ENCODE measurements at places on chromosomes 7 and 10. TPM values are rescaled to one million over a fixed set of nuclear protein-coding genes. Genes with fewer than 3 reads are reported as not detected.

Gene NEURL1
- total RNA-seq = 0.20 TPM

Gene KEL
- not detected for total RNA-seq

Gene SLC29A3
- 15.8 TPM for total RNA-seq

Gene CNPY1
- not detected for total RNA-seq

Gene ASIC3
- total RNA-seq = 4.3 TPM
